ENCODE measurements at places on chromosomes 16 and 17.

DNA sequence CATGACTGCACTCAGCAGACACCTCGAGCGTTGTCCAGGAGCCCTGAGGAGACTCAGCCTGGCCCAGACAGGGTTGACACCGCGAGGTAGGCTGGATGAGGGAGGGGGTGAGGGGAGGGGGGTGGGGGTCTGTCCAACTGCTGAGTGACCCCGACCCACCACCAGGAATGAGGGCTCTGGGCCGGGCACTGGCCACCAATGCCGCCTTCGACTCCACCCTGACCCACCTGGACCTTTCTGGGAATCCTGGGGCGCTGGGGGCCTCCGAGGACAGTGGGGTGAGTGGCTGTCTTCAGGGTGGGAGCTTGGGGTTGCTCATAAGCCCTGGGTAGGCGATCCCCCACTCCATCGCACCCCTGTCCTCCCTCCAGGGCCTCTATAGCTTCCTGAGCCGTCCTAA lies 2.7 kb downstream of the CARMIL2 start:
- H3K4me3 ChIP-seq: no peak overlapping the region
- peaks cover 23% of the 10 kb centered on the region for H3K4me1 ChIP-seq
- H3K36me3 ChIP-seq: peaks cover 16% of the 10 kb centered on the region
- H3K27me3 ChIP-seq: no peaks in the 10 kb centered on the region

GRCh38 chr16:53766304-53767016 lies 62.5 kb downstream of the FTO start:
- no peak overlapping the region for H3K27ac ChIP-seq
- H3K36me3 ChIP-seq: no peaks in the 10 kb centered on the region
- no peak overlapping the region for H3K4me3 ChIP-seq
- DNase-seq: no peak

- peak; percentile 86 for DNase-seq
- peak within 1 kb of the TSS; percentile 96 for H3K4me3 ChIP-seq
- peak within 1 kb of the TSS; percentile 98 for H3K27ac ChIP-seq
- H3K36me3 ChIP-seq: peaks cover 30% of the 10 kb centered on the region
- H3K4me1 ChIP-seq: peaks cover 60% of the 10 kb centered on the region
- no peaks in the 10 kb centered on the region for H3K27me3 ChIP-seq
Observed at GRCh38 chr17:8162233-8162996, at the start of gene VAMP2. Gene VAMP2 (minus strand): TSS chr17:8162948. CDS start chr17:8162879, 69 bp downstream.

- no peak overlapping the region for H3K27ac ChIP-seq
- H3K36me3 ChIP-seq: no peaks in the 10 kb centered on the region
- DNase-seq: no peak
Observed at GRCh38 chr16:58046054-58046881, 20.7 kb downstream of the MMP15 start.

DNA sequence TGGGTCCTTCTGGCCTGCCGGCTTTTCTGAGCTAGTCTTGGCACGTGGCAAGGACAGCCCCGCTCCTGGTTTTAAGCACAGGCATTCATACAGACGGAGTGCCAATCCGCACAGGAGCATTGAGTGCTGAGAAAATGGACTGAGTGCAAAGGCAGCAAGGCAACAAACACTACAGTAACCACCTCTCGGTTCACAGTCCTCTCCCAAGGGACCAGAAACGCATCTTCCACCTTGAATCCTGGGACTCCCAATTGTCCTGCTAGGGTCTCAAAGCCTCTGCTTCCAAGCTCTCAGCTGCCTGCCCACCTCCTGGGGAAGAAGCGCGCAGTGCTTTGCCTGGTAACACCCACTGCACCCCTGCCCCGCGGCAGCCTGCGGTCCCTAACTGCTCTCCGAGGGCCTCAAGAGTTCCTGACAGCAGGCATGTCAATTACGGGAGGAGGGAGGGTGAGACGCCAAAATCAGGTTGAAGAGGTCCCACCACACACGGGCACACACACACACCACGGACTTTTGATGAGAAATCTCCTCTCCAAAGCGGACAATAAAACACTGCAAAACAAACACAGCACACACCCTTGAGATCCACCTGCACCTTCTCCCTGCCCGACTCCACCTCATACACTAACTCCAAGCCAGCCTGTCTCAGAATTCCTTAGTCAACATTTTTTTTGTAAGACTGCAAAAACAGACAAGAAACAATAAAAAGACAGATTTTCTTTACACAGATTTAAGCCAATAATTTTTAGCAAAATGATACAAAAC lies 15.0 kb downstream of the SLC16A3 start:
- H3K27me3 ChIP-seq: no peaks in the 10 kb centered on the region
- no peak for DNase-seq
- no peak overlapping the region for H3K4me3 ChIP-seq
- peaks cover 62% of the 10 kb centered on the region for H3K36me3 ChIP-seq
- H3K4me1 ChIP-seq: peaks cover 32% of the 10 kb centered on the region

GRCh38 chr16:56195151-56195550 lies 3.9 kb downstream of the GNAO1 start:
- H3K27ac ChIP-seq: no peak overlapping the region
- peaks cover 11% of the 10 kb centered on the region for H3K27me3 ChIP-seq
- DNase-seq: no peak
- H3K4me1 ChIP-seq: peaks cover 47% of the 10 kb centered on the region

GRCh38 chr17:44331249-44331760 lies 6.7 kb upstream of the SLC25A39 start:
- no peaks in the 10 kb centered on the region for H3K27me3 ChIP-seq
- peak; percentile 65 for DNase-seq
- H3K27ac ChIP-seq: no peak overlapping the region
- no peaks in the 10 kb centered on the region for H3K36me3 ChIP-seq

DNA sequence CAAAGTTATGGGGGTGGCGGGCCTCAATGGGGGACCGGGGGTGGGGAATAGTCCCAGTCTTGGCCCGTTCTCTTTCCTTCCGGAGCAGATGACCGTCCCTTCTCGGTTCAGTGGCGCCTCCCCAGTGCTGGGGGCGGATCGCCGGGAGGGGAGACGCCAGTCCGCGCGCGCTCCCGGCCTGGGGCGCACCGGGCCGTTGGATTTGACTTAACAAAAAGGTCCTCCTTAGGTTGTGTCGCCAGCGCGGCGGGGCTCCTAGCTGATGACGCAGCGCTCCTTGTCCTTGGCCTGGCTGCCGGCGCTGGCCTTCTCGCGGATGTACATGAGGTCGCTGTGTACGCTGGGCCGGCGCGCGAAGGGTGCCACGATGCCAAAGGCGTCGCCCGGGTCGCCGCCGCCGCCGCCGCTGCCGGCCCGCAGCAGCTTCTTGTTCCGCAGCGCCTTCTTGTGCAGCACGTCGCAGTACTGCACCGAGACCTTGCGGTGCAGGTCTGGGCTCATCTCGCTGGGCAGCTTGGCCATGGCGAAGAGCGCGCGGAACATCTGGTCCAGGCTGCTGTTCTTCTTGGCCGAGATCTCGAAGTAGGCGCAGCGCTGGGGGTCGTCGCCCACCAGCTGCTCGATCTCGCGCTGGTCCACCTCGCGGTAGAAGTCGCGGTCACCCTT lies 1.2 kb downstream of the RASD1 start:
- no peaks in the 10 kb centered on the region for H3K27me3 ChIP-seq
- H3K4me3 ChIP-seq: peak overlapping the region; percentile 60
- DNase-seq: no peak
- no peak overlapping the region for H3K27ac ChIP-seq
- H3K4me1 ChIP-seq: peaks cover 10% of the 10 kb centered on the region

Measured in CD8-positive, alpha-beta memory T cell (primary cell).